ENCODE measurements at places on chromosomes 5 and 9.
A peak's percentile ranks its signal among the peaks of the same experiment; 100 is the strongest.

- no peak for DNase-seq
Observed at GRCh38 chr5:57529864-57530263, 47.3 kb upstream of the ACTBL2 start.

- DNase-seq = peak; percentile 87
Observed at GRCh38 chr9:121686930-121687541, 35.6 kb downstream of the DAB2IP start.

GRCh38 chr9:133738640-133739225, 581 bp upstream of the SARDH start:
- DNase-seq = no peak

DNA sequence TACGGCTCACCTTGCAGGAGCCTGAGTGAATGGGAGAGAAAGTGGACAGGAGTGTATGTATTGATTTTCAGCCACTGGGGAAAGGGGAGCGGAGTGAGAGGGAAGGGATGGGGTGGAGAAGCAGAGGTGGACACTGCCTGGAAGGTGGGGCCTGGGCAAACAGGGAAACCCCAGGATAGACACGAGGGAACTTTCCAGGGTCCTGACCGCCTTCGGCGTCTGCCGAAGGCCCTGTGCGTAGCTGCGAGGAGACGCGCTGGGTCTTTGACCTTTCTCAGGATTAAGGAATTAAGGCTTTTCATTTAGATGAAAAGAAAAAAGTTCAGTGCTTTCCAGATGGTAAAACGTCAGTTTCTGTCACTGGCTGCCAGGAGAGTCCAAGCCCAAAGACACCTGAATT, 134.6 kb upstream of the RAPGEF1 start:
- DNase-seq = no peak

DNA sequence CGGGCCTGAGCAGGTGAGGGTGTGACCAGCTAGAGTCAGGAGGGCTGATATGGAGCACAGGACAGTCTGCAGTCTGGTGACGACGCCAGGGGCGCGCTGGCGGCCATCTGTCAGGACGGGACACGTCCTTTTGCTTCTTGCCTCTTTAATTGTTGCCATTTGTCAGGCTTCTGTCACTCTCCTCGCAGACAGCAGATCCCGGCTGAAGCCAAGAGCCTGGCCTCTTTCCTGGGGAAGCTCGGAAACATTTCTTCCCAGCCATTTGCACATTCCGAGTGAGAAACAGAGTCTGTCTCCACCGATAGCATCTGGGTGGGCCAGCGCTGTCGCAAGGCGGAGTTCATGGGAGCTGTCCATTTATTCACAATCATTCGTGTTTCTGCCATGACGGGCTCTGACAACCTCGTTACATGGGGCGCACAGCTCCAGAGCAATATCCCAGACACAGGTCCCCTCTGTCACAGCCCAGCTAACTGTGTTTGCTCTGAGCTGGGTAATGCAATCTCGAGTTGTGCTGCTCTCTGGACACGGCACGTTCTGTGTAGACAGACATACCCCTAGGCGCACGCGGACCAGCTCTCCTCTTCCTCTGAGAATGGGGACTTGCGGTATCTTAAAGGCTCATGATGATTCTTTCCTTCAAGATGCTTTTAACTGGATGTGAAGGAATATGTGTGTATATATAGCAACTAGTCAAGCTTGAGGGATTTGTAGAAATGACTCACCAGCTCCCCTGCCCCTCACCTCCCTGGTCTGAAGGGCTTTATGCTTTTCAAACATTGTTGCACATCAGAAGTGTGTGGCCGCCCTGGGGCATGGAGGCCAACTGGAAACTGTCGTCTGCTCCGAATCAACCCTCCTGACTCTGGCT, 105.3 kb upstream of the FCN2 start:
- no peak for DNase-seq

GRCh38 chr5:143138839-143139238, 264.6 kb downstream of the NR3C1 start:
- no peak for DNase-seq

DNA sequence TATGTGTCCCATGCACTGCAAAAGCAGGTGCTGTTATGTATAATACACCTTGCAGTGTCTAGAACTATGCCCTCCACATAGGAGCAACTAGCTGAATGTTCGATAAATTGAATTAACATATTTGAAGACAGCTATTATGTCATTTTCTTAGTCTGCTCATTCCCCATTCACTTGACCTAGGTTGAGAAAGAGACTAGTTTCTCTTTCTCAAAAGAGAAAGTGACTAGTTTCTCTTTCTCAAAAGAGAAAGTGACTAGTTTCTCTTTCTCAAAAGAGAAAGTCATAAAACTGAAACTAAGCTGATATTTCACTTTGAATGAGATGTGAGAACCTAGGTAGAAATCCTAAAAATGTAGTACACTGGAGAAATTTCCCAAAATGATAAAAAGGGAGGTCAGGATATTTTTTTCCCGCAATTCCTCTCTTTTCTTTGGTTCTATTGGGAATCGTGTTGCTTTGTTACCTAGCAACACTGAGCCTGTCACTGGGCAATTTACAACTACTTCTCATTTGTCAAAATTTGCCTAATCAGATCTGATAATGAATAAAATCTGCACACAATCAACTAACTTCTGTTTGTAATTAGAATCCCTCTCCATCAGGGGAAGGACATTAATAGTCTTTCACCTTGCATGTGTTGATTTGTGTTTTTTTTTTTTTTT, 132.0 kb upstream of the GRIA1 start:
- DNase-seq = no peak

GRCh38 chr5:154923441-154924430, 14.3 kb downstream of the GEMIN5 start:
- DNase-seq = no peak

GRCh38 chr5:43313854-43314457, 744 bp upstream of the HMGCS1 start:
- DNase-seq = no peak

- no peak for DNase-seq
Observed at GRCh38 chr5:139414581-139415130, 10.8 kb upstream of the SPATA24 start.

- no peak for DNase-seq
Observed at GRCh38 chr5:139658928-139659667, 10.9 kb downstream of the CXXC5 start.

- no peak for DNase-seq
Observed at GRCh38 chr5:148454576-148454975, 70.8 kb downstream of the FBXO38 start.

- no peak for DNase-seq
Observed at GRCh38 chr9:136604823-136605525, 57.7 kb upstream of the EGFL7 start.

GRCh38 chr5:129768735-129769134, 20.8 kb downstream of the MINAR2 start:
- no peak for DNase-seq

GRCh38 chr5:72623936-72624335, 116.7 kb upstream of the ZNF366 start:
- DNase-seq = no peak

DNA sequence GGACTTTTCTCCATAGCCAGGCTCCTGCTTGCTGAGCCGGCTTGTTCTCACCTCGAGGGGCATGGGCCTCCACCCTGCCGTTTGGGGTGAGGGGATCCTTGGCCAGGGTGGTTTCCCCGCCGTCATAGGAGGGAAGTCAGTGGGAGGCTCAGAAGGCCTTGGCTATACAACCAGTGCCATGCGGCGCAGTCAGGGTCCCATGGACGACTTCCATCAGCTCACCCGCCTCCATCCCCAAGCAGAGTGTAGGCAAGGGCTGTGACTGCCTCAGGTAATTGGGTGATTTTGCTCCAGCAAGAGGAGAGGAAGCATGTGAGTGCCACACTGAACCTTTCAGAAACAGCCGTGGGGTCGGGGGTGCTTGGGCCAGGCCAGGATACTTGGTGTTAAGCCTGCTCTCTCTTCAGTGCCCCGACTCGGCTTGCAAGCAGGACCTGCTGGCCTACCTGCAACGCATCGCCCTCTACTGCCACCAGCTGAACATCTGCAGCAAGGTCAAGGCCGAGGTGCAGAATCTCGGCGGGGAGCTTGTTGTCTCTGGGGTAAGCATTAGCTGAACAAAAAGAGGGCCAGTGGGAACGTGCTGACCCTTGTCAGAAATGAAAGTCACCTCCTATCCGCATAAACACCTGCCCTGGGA, 57.2 kb upstream of the LRRTM2 start:
- no peak for DNase-seq

- DNase-seq = no peak
Observed at GRCh38 chr5:98942847-98943246, 14.0 kb upstream of the CHD1 start.

- no peak for DNase-seq
Observed at GRCh38 chr9:108476574-108476973, 379.2 kb downstream of the ACTL7B start.

DNA sequence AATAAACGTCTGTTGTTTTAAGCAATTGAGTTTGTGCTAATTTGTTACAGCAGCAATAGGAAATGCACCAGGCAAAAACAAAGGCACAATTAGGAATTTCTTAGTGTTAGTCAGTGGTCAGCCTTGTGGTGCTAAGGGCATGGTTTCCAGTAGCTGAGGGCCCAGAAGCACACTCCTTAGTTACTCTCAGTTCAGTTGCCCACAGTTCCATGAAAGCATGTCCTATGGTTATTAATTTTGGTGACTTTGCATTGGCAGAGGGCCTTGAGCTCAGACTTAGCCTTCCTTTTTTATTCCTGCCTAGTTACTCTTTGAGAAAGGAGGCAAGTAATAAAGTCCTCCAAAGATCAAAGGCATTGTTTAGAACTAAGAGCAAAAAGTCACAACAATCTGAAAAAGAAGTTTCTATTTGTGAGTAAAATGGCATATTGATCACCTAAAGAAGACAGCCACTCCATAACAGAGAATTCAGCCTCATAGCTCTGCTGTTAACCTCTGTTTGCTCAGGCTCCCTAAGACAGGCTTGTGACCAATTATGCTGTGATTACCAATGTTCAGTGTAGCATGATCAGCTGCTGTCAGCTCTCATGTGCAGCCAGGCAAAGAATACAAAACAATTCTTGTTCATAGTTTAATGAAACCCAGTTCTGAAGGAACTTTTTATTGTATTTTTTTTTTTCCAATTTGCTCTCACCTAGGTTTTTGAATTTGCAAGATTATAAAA, 57.0 kb upstream of the MROH2B start:
- DNase-seq = no peak

- no peak for DNase-seq
Observed at GRCh38 chr5:90020575-90021538, 388.7 kb downstream of the CETN3 start.

GRCh38 chr5:180082633-180083420, 11.3 kb upstream of the RNF130 start:
- no peak for DNase-seq

GRCh38 chr5:24642022-24642421, 2.8 kb downstream of the CDH10 start:
- DNase-seq = no peak

DNA sequence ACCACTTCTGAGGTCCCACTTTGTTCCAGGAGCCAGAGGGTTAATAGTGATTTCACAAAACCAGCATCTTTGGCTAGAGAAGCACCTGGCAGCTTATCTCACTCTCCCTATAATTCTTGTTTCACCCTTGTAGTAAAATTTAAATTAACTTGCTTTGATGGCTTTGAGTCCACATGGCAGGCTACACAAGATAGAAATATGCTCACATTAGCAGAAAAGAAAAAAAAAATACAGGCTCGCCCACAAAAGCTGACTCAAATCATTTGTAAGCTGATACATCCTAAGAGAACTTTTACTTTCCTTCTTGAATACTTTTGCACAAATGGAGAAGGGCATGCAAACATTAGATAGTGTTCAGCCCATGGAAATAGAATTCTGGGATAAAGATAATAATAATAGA, 36.2 kb downstream of the TNFSF15 start:
- DNase-seq = no peak

- no peak for DNase-seq
Observed at GRCh38 chr9:27331393-27331792, 34.4 kb upstream of the EQTN start.

- DNase-seq = no peak
Observed at GRCh38 chr9:22990349-22990748, 543.7 kb downstream of the DMRTA1 start.

DNA sequence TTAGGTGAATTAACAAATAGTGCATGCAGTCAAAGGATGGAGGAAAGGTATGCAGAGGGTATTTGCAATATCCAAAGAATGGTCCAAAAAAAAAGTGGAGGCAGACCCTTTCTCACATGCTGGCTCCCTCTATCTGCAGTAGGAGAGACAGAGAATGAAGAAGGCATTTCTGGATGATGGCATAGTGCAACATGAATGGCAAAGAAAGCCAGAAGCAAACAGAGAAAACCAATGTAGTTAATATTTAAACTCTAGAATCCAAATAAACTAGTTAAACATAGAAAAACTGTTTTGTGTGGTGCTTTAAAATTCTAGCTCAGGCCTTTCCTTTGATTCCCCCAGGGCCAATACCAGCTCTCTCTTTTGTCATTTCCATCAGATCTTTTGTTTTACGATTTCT, 403.1 kb upstream of the WWC1 start:
- no peak for DNase-seq

- DNase-seq = no peak
Observed at GRCh38 chr9:12778389-12778788, 3.6 kb downstream of the LURAP1L start.

DNA sequence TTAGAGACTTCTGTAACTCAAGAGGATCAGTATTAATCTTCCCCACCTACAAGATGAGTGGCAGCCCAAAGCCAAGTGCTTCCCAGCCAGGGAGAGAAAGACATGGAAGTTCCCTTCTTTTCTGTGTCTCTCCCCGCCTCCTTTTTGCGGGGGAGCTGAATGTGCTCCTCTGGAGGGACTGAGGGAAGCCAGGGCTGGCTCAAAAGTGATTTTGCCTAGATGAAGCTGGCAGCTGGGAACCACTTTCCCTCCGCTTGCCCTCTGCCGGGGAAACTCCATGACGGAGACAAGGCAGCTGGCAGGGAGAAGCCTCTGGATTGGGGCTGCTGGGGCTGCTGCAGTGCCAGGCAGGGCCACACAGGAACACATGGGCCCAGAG, 24.4 kb downstream of the EGR1 start:
- DNase-seq = no peak

DNA sequence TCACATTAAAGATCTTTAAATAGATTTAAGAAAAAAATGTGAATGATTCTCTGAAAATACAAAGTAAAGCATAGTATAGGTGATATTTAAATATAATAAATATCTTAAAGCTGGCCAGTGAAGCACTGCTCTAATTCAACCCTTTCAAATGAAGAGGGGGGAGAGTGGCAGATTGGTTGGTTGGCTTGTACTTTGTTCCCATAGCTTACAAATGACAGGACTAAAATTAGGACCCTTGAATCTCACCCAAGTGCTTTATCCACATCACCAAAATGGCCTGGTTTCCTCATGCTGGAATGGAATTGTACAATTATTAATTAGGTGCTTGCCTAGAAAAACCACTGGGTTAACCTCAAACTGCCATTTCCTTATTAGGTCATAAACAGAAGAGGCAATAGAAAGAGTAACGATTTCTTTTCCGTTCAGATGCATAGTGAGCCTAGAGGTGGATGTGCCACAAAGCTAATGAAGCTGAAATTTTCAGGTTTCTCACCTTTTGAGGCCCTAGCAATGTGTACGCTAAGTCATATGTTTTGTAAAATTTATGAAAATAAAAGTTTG, 354.5 kb upstream of the CDH6 start:
- DNase-seq = no peak

- no peak for DNase-seq
Observed at GRCh38 chr5:126054577-126055347, 368.4 kb upstream of the GRAMD2B start.

- no peak for DNase-seq
Observed at GRCh38 chr5:106307265-106307664, 1363.5 kb downstream of the EFNA5 start.

- DNase-seq = no peak
Observed at GRCh38 chr5:172492097-172492840, 37.9 kb upstream of the SH3PXD2B start.

Data from stimulated activated CD8-positive, alpha-beta memory T cell treated with anti-CD3 and anti-CD28 coated beads, Interleukin-4, amount 100 ng/mL, for 48 hours (primary cell).